GM12878 (cell line): ENCODE measurements at places on chromosomes 4 and X. TPM values are rescaled to one million over a fixed set of nuclear protein-coding genes. Genes with fewer than 3 reads are reported as not detected.

Gene ENPP6
- polyA plus RNA-seq, result 0.32 and 0.71 TPM in 2 replicates

Gene CSN1S1
- not detected in 2 replicates for polyA plus RNA-seq

Gene CTAG1A
- not detected in 2 replicates for polyA plus RNA-seq

Gene FGF13
- 0.38 and 0.42 TPM in 2 replicates for polyA plus RNA-seq

Gene ZNF275
- 5.6 and 6.6 TPM in 2 replicates for polyA plus RNA-seq

Gene SMARCA1
- 0.08 and 0.19 TPM in 2 replicates for polyA plus RNA-seq

Gene C4orf36
- polyA plus RNA-seq, result 0.48 and 1.2 TPM in 2 replicates

Gene SEPTIN6
- 147 and 157 TPM in 2 replicates for polyA plus RNA-seq

Gene OTC
- polyA plus RNA-seq, result not detected in 2 replicates

Gene FAM184B
- not detected in 2 replicates for polyA plus RNA-seq

Gene TCEAL7
- polyA plus RNA-seq, result not detected in 2 replicates

Gene ACTRT1
- not detected in 2 replicates for polyA plus RNA-seq

Gene TRIM60
- polyA plus RNA-seq, result not detected in 2 replicates

DNA sequence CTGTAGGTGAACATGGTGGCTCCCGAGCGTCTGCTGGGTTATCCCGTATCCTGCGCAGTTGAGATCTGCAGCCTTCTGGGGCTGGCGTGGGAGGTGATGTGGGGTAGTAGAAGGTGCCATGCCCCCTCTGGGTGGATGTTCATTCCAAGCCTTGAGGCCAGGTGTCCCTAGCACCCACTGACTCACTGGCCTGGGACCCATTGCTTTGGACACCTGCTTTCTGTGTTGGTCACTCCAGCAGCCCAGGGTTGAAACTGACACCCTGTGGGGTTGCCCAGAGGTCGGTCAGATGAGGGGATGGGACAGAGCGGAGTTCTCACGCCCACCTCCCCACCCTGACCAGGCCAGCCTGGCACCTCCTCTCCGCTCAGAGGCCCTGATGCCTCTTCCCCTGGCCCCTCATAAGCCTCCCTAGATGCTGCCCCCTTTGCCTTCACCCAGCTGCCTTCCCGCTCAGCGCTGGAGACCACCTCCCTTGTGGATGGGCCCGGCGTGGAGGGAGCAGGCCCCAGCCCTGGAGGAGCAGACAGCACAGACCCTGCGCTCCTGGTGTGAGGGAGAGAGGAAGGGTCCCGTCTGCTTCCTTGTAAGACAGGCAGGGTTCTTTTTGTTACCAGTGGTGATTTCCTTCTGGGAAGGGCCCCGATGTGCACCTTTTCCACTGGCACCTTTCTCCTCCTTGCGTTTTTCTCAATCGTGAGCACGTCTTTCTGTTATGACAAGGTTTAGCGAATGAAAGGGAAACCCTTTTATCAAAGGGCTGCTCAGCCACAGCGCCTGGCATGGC lies 2.0 kb downstream of the DOK7 start:
- no peak overlapping the region for H3K27ac ChIP-seq
- no peak overlapping the region for H3K4me3 ChIP-seq
- H3K4me1 ChIP-seq, result no peaks in the 10 kb centered on the region
- DNase-seq, result no peak

GRCh38 chr4:74374561-74375327 lies 9.8 kb downstream of the EREG start:
- no peak overlapping the region for H3K27ac ChIP-seq
- no peak overlapping the region for H3K4me3 ChIP-seq
- no peaks in the 10 kb centered on the region for H3K27me3 ChIP-seq
- no peaks in the 10 kb centered on the region for H3K36me3 ChIP-seq
- no peaks in the 10 kb centered on the region for H3K4me1 ChIP-seq
- no peak for DNase-seq

DNA sequence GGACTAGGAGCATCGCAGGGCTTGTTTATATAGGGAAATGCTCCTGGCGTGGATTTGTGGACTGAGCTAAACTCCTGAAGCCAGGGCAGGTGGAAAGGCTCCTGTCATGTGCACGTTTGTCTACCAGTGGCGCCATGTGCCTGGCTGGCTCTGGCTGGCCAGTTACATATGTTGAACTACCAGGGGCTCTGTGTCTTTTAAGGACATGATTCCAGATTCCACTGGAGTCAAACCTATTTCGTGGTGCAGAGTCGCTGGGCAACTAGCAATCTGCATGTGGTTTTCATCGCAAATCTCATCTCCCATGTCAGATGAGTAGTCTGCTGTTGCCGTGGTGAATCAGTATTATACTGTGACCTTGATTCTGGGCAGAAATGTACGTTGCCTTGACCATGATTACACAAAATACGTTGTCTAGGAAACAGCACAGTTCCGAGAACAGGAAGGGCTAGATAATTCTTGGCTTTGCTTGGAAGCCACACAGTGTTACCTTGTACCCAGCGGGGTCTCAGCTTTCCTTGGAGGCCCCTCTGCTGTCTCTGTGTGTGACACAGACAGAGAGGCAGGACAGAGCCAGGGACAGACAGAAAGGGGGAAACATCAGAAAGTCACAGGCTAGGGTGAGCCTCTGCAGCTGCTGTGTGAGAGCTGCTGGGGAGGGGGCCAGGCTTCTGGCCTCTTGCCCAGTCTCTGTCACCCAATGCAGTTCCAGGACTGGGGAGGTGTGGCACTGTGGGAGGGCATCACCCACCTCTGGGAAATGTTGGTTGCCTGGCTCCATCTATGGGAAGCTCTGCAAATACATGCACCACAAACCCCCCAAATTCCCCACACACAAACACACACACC lies 19.2 kb downstream of the PNMA6E start:
- no peak overlapping the region for H3K27ac ChIP-seq
- no peak for DNase-seq
- no peaks in the 10 kb centered on the region for H3K36me3 ChIP-seq
- H3K4me3 ChIP-seq, result no peak overlapping the region
- no peaks in the 10 kb centered on the region for H3K27me3 ChIP-seq

DNA sequence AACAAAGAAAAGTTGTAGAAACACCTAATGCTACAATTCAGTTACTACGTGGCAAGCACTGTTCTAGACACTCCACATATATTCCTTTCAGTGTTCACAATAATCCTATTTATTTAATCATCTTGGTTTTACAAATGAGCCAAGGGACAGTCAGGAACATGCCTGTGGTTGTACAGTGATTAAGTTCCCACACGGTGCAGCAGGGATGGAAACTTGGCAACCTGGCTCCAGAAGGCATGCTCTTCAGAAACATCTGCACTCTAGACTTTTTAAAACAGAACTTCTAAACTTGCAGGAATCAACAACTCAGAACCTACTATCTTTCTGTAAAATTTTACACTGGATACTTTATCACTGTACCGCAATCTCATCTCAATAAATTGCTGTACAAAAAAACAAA lies 32.1 kb downstream of the TAPT1 start:
- no peaks in the 10 kb centered on the region for H3K27me3 ChIP-seq
- H3K4me1 ChIP-seq, result peaks cover 2% of the 10 kb centered on the region; the same call in 1 of the 2 replicates
- no peak overlapping the region for H3K27ac ChIP-seq
- DNase-seq, result no peak
- no peak overlapping the region for H3K4me3 ChIP-seq

- H3K4me3 ChIP-seq, result no peak overlapping the region
- no peaks in the 10 kb centered on the region for H3K36me3 ChIP-seq
- H3K4me1 ChIP-seq, result no peaks in the 10 kb centered on the region
Observed at GRCh38 chr4:76156635-76157034, 8.4 kb upstream of the NUP54 start.

- no peaks in the 10 kb centered on the region for H3K4me1 ChIP-seq
- H3K4me3 ChIP-seq, result no peak overlapping the region
- DNase-seq, result no peak
- H3K27ac ChIP-seq, result no peak overlapping the region
- no peaks in the 10 kb centered on the region for H3K27me3 ChIP-seq
- no peaks in the 10 kb centered on the region for H3K36me3 ChIP-seq
Observed at GRCh38 chr4:141330616-141331015, 109.9 kb downstream of the ZNF330 start.

GRCh38 chr4:89879215-89879614 lies 15.4 kb upstream of the MMRN1 start:
- no peak overlapping the region for H3K4me3 ChIP-seq
- DNase-seq, result no peak
- no peaks in the 10 kb centered on the region for H3K36me3 ChIP-seq
- no peaks in the 10 kb centered on the region for H3K4me1 ChIP-seq

- H3K4me3 ChIP-seq, result no peak overlapping the region
- DNase-seq, result no peak
- peaks cover 27% of the 10 kb centered on the region for H3K27me3 ChIP-seq
- no peaks in the 10 kb centered on the region; the same call in 1 of the 2 replicates for H3K4me1 ChIP-seq
Observed at GRCh38 chr4:4855301-4856070, 4.0 kb upstream of the MSX1 start.

- no peaks in the 10 kb centered on the region for H3K27me3 ChIP-seq
- no peak overlapping the region for H3K27ac ChIP-seq
- no peak for DNase-seq
Observed at GRCh38 chr4:37066159-37066558, 178.4 kb upstream of the NWD2 start.

DNA sequence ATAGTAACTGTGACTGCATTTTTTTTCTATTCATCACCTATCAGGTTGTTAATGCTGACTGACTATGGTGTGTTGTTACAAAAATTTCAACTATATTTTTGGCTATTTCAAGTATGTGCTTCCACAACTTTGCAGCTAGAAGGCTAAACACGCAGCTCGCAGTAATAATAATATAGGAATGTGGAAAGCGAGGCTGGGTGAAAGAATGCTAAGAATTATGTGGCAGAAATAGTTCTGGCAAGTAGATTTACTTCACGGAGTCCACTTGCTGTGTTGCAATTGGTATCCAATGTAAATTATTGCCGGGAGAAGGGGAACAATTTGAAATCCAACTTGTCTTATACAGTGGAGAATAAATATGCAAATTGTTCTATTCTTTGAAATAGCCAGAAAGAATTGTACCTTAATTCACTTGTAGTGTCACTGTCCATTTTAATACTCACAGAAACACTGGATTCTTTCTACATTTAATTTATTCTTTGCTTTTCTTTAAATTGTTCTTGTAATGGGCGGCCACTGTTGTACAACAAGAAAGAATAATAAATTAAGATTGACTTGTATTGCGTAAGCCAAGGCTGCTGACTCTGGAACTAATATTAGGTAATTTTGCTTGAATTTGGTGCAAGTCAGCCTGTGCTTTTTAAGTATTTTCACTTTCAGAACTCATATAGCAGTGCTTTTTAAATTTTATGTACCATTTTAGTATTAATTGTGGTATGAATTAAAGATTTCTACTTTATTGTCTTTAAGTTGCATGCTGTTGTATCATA lies 154.9 kb downstream of the FRMPD4 start:
- no peak for DNase-seq
- no peaks in the 10 kb centered on the region for H3K4me1 ChIP-seq
- no peaks in the 10 kb centered on the region for H3K27me3 ChIP-seq
- H3K36me3 ChIP-seq, result no peaks in the 10 kb centered on the region
- no peak overlapping the region for H3K4me3 ChIP-seq
- no peak overlapping the region for H3K27ac ChIP-seq
